Suppressor macrophage treated with lipopolysaccharide for 4 hours (primary cell): ENCODE measurements at places on chromosomes 2 and 18.

- no peak for DNase-seq
Observed at GRCh38 chr2:137857881-137858280, 106.4 kb upstream of the HNMT start.

DNA sequence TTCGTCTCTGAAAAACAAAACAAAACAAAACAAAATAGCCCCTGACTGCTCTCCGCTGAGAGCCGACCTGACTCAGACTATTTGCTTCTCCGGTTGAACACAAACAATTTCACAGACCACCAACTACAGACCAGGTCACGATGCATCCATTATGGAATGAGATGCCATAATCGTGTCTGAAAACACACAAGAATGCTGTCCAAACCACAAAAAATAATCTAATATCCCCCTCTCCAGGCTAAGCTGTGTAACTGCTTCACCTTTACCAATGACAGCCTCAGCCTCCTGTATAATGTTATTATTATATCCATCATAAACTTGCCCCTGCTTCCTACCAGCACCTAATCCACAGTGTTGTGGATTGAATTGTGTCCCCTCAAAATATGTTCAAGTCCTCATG is 114.7 kb downstream of the DNAH6 start:
- DNase-seq: peak; percentile 11

GRCh38 chr2:120303177-120303576 is 42.8 kb upstream of the INHBB start:
- DNase-seq: no peak

DNA sequence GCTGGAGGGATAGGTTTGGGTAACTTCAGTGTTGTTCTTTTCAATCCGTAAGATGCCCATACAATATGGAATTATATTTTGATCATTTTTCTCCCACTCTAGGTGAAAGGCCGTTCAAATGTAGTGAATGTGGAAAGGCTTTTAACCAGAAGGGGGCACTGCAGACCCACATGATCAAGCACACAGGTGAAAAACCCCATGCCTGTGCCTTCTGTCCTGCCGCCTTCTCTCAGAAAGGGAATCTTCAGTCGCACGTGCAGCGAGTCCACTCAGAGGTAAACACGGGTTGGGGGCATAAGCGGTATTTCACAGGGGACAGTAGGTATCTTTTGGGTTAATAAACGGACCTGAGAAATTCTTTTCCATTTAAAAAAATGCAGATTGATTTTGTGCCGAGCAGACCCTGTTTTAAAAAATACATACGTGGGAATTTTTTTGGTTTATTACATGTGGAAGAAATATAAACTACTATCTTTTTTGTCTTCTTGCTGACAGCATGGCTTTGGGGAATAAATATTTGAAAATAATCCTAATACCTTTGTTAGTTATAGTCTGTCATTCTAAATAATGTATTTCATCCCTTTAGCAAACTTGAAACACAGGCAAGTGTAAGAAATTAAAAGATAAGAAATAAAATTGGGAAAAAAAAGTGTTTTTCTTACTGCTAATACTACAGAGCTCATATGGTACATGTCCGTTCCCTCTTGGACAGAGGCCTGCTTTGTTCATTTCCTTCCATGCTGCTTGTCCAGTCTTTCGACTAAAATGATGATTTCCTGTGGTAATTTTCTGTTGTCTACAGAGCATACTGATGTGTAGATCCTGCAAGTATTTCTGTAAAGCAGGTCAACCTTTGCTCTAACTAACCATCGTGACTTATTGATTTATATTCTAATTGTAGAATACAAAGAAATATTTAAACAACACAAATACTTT is 53.3 kb downstream of the ZNF236 start:
- DNase-seq: peak; percentile 20

GRCh38 chr2:55718165-55719008 is 24.7 kb upstream of the PNPT1 start:
- peak; percentile 79 for DNase-seq
